Foreskin keratinocyte (primary cell): ENCODE measurements at places on chromosomes 2 and 18. TPM values are rescaled to one million over a fixed set of nuclear protein-coding genes. Genes with fewer than 3 reads are reported as not detected.

AGXT gene
- not detected in 2 replicates for total RNA-seq

PECR gene
- total RNA-seq = 8.1 and 8.6 TPM in 2 replicates

RAB17 gene
- total RNA-seq = 0.75 and 1.8 TPM in 2 replicates

UGT1A10 gene
- not detected in 2 replicates for total RNA-seq

OTX1 gene
- total RNA-seq = 3.8 and 4.5 TPM in 2 replicates

LIMS2 gene
- 0.17 and 0.18 TPM in 2 replicates for total RNA-seq

CPLX4 gene
- not detected in 2 replicates for total RNA-seq

TUBB8B gene
- total RNA-seq = 0.27 and 0.67 TPM in 2 replicates

GPR45 gene
- not detected in 2 replicates for total RNA-seq

NT5C1B gene
- total RNA-seq = not detected in 2 replicates

OSBPL1A gene
- total RNA-seq = 24.7 and 25.5 TPM in 2 replicates

FOXI3 gene
- total RNA-seq = 0.04 TPM in 1 of 2 replicates, not detected in the other

GPATCH11 gene
- 5.6 and 7.4 TPM in 2 replicates for total RNA-seq

CRYGD gene
- not detected in 2 replicates for total RNA-seq

REG3A gene
- total RNA-seq = not detected in 2 replicates

LOXHD1 gene
- total RNA-seq = not detected in 2 replicates

OXER1 gene
- 0.07 TPM in 1 of 2 replicates, not detected in the other for total RNA-seq

PXDN gene
- total RNA-seq = 91.4 and 96.5 TPM in 2 replicates

NXPH2 gene
- not detected in 2 replicates for total RNA-seq

ST8SIA3 gene
- total RNA-seq = not detected in 2 replicates

CERS6 gene
- total RNA-seq = 38.1 and 38.8 TPM in 2 replicates

ASXL3 gene
- not detected in 2 replicates for total RNA-seq

SCYGR4 gene
- not detected in 2 replicates for total RNA-seq

C2orf74 gene
- total RNA-seq = 21.5 and 22.6 TPM in 2 replicates

FAM110C gene
- 10.6 and 11.9 TPM in 2 replicates for total RNA-seq

DUSP28 gene
- 1.8 and 2.6 TPM in 2 replicates for total RNA-seq

CYBRD1 gene
- total RNA-seq = 27.5 and 33.0 TPM in 2 replicates

EVA1A gene
- total RNA-seq = 29.3 and 30.0 TPM in 2 replicates

SLC9A2 gene
- total RNA-seq = 0.32 and 0.78 TPM in 2 replicates
